Activated CD8-positive, alpha-beta T cell treated with anti-CD3 and anti-CD28 coated beads for 36 hours (primary cell): ENCODE measurements at places on chromosomes 7 and 10. TPM values are rescaled to one million over a fixed set of nuclear protein-coding genes. Genes with fewer than 3 reads are reported as not detected.

The NUTM2D gene
- 0.74 TPM for total RNA-seq

The FGFR2 gene
- not detected for total RNA-seq

The VSTM4 gene
- 0.04 TPM for total RNA-seq

The CDH23 gene
- 2.4 TPM for total RNA-seq

The VGF gene
- not detected for total RNA-seq

The TEX36 gene
- not detected for total RNA-seq

The PRKG1 gene
- not detected for total RNA-seq

The GPR26 gene
- not detected for total RNA-seq

The USP6NL gene
- 2.5 TPM for total RNA-seq

DNA sequence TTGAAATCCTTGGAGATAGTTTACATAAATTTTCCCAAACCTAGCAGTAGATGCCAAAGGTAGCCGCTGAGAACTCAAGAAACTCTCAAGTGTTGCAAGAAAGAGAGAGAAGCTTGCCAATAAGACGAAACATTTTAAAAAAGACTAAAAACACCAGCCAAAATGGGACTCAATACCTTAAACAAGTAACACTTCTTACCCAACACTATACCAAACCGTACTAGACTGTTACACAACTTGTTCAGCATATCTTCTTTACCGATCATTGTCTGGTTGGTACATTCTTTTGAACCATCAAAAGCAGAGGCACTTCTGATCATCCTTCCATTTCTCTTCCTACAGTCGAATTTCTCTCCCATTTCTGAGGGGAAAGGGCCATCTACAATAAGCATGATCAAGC, 4.8 kb upstream of the PTPN12 start:
- DNase-seq: no peak

DNA sequence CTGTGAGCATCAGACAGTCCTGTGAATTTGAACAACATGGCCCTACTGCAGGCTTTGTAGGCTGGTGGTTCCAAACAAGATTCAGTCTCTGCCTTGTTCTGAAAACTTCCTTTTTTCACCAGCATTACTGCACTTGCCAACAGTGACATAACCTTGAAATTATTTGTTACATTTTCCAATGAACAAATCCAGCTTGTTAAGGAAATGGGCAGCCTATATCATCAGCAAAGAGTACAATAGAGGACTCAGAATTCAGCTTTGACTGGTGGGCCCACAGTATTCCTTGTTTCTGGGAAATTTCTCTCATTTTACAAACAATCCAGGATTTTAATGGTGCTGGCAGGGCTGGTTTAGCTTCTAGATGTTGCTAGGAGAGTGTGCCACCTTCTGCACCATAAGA, 703.7 kb upstream of the FZD8 start:
- DNase-seq: no peak

DNA sequence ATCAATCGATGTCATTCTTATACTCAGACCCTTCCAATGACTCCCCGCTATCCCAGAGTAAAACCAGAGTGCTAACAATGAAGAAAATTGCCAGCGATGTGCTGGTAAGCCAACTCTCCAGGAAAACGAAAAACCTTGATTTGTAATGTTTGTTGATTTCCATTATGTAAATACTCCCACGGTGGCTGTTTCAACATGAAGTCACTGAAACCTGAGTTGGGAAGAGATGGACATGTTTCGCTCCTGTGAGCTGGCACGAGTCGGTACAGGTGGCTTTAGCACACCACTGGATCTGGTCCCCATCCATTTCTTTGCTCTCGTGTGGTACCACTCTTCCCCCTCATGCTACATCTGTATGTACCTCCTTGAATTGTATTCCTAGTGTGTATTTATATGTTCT, 52.9 kb downstream of the AP3M1 start:
- no peak for DNase-seq

DNA sequence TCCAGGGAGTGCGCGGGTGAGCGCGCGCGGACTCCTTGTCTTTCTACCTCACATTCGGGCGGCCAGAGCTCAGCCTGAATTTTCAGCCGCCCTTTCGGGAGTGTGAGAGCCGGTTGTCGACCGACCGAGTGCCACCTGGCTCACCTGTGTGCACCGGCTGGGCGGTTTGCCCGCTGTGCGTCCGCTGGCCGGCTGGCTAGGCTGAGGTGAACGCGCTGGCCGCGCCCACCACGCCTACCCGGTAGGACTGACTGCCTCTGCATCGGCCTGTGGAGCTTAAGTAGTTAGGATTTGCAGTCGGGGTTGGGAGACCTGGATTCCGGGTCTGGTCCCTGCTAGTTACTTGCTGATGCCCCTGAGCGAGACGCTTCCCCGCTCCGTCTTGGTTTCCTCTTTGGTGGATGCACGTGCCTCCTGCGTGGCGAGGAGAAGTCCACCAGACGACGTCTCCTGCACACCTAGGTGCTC, 553 bp downstream of the TSPAN15 start:
- DNase-seq: peak; percentile 10

DNA sequence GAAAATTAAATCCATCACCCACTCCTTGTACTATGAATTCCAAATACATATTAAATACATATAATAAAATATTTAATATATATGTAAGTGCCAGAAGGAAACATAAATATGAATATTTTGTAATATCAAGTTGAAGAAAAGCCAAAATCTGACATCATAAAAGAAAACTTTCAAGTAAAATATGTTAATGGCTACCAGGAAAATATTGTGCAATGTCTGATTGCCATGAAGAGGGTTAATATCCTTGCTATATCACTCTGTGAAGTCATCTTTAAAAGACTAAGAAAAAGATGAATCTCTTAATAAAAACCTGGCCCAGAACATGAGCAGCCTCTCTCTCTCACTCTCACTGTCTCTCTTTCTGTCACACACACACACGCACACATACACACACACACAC, 130.2 kb downstream of the EGFR start:
- DNase-seq: no peak

- DNase-seq: no peak
These were observed 12.5 kb downstream of the GLI3 start for GRCh38 chr7:42224391-42225003.

- DNase-seq: no peak
These were observed 70.8 kb downstream of the FRMD4A start for GRCh38 chr10:14259696-14260566.

- DNase-seq: no peak
These were observed 3.8 kb downstream of the NKX2-3 start for GRCh38 chr10:99536338-99537085.

DNA sequence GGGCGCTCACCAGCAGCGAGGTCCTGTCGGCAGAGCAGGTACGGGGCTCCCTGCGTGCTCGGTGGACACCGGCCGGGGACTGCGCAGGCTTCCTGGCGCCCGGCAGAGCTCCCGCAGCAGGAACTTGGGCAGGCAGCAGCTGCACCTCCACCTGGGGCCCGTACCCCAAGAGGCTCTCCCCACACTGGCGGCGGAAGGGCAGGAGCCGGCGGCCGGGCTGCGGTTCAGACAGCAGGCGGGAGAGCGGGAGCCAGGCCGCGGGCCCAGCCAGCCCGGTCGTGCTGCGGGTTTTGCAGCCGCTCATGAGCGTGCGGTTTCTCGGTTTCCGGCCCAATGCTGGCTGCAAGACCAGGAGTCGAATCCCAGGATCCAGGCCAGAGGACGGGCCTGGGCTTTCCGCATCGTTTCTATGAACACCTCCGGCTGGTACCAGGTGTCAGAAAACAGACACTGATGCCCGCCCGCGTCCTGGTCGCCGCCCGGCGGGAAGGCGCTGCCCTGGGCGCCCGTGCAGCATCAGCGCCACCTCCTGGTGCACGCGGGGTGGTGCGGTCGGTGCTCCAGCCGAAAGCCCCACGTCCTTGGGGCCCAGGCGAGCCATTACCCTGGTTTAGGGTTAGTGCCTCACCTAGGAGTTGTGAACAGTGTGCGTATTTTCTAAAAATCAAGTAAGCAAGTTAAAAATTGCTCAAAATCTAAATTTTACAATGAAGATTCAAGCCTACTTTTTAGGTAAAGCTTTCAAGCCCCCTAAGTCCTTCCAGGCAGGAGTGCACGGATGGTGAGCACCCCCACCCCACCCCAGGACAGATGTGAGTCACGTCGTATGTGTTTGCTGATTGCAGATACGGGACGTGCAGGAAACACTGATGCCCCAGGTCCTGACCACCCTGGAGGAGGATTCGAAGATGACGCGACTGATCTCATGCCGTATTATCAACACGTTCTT, 47.4 kb upstream of the PRKAR1B start:
- DNase-seq: peak; percentile 69

GRCh38 chr10:1048349-1048731, 579 bp downstream of the IDI1 start:
- DNase-seq: peak; percentile 65

GRCh38 chr10:128295003-128295402, 168.8 kb upstream of the MKI67 start:
- DNase-seq: no peak

- no peak for DNase-seq
These were observed 84.2 kb upstream of the KCNMA1 start for GRCh38 chr10:77721815-77722214.

DNA sequence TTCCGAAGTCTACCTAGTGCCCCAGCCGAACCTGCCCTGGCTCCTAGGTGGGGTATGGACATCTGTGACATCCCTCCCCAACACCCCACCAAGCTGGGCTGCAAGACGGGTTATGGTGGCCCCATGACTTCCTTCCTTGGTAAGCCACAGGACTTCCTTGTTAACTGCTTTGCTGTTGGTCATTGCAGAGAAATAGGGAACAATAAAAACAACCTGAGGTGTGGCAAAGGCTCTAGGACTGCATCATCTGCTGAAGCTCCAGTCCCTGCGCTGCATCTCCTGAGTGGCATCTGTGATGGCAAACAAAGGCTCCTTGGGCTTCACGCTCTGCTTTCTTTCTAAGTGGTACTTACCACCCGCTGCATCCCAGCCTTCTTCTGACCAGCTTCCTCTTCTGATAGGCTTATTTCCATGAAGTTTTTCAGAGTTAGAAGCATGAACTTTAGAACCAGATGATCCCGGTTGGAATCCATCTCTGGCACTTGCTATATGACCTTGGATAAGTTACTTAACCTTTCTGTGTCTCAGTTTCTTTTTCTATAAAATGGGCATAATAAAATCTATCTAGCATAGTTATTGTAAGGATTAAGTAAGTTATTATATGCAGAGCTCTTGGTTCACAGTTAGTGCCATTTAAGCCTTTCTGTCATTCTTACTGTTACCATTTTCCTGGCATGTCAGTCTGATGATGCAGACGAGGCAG, 216.8 kb downstream of the RPS24 start:
- no peak for DNase-seq

DNA sequence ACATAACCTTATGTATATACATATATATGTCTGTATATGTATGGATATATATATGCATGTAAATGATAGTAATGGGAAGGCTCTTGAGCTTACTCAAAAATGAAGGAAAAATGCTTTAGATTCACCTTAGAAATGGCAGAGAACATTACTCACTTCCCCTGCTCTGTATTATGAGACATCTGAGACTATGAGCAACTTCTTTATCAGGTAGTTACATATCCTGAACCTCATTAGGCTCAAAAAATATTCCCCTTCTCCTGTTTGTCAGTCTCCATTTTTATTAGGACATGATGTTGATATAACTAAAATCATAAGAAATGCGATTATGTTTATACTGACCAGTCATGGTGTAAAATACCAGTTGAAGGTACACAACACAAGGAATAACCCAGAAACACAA, 800.1 kb upstream of the ZWINT start:
- no peak for DNase-seq

- no peak for DNase-seq
These were observed 49.9 kb upstream of the MGMT start for GRCh38 chr10:129416956-129417765.

DNA sequence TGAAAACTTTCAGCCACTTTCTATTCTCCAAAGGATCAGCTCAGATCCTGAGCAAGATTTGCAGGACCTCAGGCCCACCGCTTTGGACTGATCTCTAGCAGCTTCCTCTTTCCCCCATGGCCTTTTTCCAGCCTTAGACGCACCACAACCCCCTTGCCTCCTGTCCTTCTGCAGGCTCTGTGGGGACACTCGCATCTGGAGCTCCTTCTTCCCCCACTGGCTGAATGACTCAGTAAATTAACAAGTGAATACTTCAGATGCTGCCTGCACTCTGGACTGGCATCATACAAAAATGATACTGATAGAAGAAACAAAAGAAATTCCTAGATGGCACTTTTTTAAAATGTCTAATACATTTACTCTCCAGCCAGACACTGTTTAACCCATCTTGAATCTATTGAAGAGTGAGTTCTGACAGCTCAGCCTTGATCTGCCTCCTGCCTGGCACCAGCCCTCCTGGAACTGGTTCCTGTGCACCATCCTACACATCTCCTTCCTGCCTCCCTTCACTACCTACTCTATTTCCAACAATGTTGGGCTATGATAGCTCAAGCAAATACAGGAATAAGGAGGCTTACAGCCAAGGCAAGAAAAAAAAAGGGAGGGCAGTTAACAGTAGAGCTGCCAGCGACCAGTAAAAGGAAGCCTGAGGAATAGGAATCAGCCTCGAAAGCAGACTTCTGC, 3.3 kb downstream of the FRMPD2 start:
- DNase-seq: no peak

DNA sequence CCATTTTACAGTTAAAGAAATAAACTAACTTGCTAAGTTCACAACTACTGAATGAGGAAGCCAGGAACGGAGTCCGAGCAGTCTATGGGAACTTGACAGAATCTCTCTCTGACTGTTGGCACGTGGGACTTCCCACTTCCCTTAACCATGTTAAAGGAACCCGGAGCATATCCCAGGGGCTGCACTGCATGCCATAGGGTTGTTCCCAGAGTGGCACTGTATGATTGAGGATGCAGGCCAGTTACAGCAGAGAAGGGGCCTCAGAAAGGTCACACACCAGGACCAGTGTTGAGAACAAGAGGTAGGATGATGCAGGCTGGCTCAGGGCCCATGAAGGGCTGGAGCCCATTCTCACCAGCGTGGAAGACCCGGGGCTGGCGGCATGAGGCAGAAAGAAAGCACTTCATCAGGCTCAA, 201.8 kb downstream of the NSUN6 start:
- no peak for DNase-seq

DNA sequence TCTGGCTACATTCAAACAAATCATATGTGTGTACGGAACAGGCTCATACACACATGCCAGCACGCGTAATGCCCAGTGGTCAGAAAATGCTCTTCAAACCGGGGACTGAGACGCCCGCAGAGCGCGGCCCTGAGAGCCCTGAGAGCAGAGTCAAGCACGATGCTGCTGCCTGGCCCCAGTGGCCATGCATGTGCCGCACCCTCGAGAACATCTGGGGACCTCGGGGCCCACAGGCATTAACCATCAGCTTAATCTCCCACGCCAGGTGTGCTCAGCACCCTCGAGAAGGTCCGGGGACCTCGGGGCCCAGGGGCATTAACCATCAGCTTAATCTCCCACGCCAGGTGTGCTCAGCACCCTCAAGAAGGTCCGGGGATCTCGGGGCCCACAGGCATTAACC, 163.1 kb downstream of the PTPRN2 start:
- DNase-seq: no peak

- no peak for DNase-seq
These were observed 43.8 kb downstream of the PRLHR start for GRCh38 chr10:118551535-118552100.

GRCh38 chr10:18665815-18666558, 6.8 kb downstream of the ARL5B start:
- DNase-seq: no peak
